ENCODE measurements at places on chromosomes 6 and 20.
A peak's percentile ranks its signal among the peaks of the same experiment; 100 is the strongest.

DNA sequence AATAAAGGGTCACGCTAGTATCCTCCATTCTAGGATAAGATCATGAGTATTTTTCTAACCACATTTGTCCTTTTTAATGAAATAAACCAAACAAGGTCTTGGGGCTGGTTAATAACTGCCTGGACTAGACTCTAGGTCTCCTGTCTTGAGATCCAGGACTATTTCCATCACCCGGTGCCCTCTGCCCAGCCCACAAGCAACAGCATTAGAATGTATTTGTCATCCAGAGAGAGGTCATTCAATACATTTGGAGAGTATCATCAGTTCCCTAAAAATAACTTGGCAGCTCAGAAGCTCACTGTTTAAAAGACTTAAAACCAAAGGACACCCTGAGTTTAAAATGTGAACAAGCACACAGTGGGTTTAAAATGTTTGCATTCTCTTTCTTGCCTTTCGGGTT is 4.4 kb upstream of the RBM24 start:
- no peak for DNase-seq
- no peak overlapping the region for H3K27ac ChIP-seq
- H3K4me3 ChIP-seq: no peak overlapping the region
- peaks cover 8% of the 10 kb centered on the region for H3K4me1 ChIP-seq

DNA sequence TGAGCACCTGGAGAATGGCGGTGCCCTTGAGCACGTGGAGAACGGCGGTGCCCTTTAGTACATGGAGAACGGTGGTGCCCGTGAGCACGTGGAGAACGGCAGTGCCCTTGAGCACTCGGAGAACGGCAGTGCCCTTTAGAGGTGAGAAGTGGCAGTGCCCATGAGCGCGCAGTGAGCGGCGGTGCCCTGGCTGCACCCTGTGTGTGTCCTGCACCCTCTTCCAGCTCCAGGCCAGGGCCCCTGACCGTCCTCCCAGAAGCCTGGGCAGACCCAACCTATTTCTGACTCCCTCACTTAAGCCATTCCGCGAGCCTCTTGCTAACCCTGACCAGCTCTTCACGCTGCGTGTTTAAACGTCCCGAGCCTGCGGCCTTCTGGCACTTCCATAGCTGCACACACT is 151.3 kb downstream of the DLL1 start:
- no peak for DNase-seq
- H3K4me1 ChIP-seq: peaks cover 2% of the 10 kb centered on the region
- no peaks in the 10 kb centered on the region for H3K27me3 ChIP-seq

DNA sequence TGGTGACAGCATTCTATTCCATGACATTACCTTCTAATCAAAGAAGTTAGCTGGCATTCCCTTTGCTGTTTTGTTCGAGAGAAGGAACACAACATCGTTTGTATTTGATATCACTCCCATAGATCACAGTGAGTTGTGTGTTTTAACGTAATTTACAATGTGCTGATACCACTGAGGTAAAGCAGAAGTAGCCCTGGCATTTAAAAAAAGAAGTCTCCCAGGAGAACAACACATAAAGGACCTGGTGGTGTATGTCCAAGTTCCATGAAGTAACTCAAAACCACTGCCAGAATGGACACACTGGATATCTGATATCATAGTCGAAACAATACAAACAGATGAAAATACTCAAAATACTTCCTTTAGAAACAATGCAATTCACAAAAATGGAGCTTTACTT is 351.7 kb downstream of the RNGTT start:
- H3K27me3 ChIP-seq: no peaks in the 10 kb centered on the region
- no peak overlapping the region for H3K27ac ChIP-seq
- no peaks in the 10 kb centered on the region for H3K4me1 ChIP-seq
- no peak for DNase-seq
- peaks cover 44% of the 10 kb centered on the region for H3K36me3 ChIP-seq

GRCh38 chr6:110039981-110040383 is 61.9 kb downstream of the GPR6 start:
- H3K27me3 ChIP-seq: no peaks in the 10 kb centered on the region
- H3K27ac ChIP-seq: peak overlapping the region; percentile 97
- no peaks in the 10 kb centered on the region for H3K36me3 ChIP-seq
- peak; percentile 45 for DNase-seq
- peak overlapping the region; percentile 87 for H3K4me3 ChIP-seq

GRCh38 chr6:139595183-139595582 is 220.7 kb upstream of the CITED2 start:
- H3K27me3 ChIP-seq: peaks cover 26% of the 10 kb centered on the region
- no peaks in the 10 kb centered on the region for H3K36me3 ChIP-seq
- H3K4me3 ChIP-seq: no peak overlapping the region
- H3K27ac ChIP-seq: no peak overlapping the region
- peaks cover 4% of the 10 kb centered on the region for H3K4me1 ChIP-seq
- no peak for DNase-seq

DNA sequence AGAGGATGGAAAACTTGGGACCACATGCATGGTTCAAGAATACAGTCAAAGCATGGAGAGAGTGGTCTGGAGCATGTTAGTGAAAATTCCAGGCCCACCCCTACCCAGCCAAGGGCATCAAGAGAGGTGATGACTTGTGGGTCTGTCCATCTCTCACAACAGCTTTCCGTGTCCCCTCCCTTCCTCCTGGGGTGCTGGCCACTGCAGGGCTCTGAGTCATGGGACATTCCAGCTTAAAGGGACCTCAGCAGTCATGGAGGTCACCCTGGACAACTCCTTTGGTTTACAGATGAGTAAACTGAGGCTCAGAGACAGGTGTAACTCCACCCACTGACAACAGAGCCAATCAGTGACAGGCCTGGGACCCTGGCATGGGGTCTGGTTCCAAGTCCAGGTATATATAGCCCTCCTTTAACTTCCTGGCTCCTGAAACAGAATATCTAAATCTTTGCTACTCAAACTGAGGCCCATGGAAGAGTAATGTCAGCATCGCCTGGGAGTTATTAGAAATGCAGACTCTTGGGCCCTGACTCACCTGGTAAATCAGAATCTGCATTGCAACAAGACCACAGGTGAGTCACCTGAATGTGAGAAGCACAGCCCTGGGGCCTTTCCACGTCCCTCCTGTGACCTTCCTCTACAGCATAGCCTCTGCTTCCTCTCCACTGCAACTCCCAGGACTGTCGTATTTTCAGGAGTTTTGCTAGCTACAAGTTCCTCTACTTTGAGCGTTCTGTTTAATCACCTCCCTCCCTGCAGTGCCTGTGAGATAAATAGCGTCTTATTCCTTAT is 170.2 kb downstream of the ZDHHC14 start:
- H3K36me3 ChIP-seq: peaks cover 13% of the 10 kb centered on the region
- no peak overlapping the region for H3K27ac ChIP-seq
- peaks cover 12% of the 10 kb centered on the region for H3K27me3 ChIP-seq
- H3K4me3 ChIP-seq: no peak overlapping the region

- H3K4me3 ChIP-seq: no peak overlapping the region
- peaks cover 25% of the 10 kb centered on the region for H3K36me3 ChIP-seq
- H3K27me3 ChIP-seq: no peaks in the 10 kb centered on the region
- H3K4me1 ChIP-seq: no peaks in the 10 kb centered on the region
Measured at GRCh38 chr20:35199740-35200139, 26.8 kb upstream of the MMP24 start.

DNA sequence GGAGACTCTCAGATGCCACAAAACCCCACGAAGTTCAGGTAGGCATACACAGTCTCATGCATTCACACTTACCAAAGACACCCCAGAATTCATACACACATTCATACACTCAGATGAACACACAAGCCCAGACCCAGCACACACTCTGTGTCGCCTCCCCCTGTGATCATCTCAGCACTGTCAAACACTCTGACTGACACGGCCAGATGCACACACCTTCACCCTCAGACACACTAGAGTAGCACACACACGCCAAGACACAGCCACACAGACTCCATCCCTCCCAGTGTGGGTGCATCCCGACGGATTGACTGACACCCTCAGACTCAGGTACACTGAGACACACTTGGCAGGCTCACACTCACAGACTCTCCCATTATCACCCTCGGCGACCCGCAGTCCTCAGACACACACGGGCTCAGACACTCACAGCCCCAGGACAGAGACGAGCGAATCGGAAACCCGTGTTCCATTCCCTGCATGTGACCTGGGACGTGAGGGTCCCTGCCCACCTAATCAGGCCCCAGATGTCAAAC is 872 bp upstream of the RIMS4 start:
- DNase-seq: no peak
- peaks cover 58% of the 10 kb centered on the region for H3K27me3 ChIP-seq
- peak overlapping the region; percentile 45 for H3K4me3 ChIP-seq
- H3K36me3 ChIP-seq: no peaks in the 10 kb centered on the region
- H3K27ac ChIP-seq: no peak overlapping the region

DNA sequence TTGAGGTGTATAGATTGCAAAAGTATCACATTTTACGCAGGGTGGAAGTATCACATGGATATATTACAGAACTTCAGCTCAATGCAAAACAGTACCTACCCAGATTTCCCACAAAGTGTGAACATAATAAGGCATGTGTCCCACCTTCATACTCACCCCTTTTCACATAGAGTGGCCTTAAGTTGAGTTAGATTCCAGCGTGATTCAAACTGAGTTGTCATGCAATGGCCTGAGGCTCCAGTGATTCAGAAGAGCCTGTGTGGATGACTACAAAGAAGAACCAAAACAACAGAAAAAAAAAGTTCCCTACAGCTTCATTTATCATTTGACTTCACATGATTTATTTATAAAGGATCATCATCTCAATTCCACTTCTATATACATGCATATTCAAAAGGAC is 309.7 kb downstream of the SLC35F1 start:
- H3K4me1 ChIP-seq: no peaks in the 10 kb centered on the region
- no peak overlapping the region for H3K27ac ChIP-seq
- peaks cover 4% of the 10 kb centered on the region for H3K27me3 ChIP-seq
- no peak for DNase-seq
- H3K4me3 ChIP-seq: no peak overlapping the region
- no peaks in the 10 kb centered on the region for H3K36me3 ChIP-seq

- H3K27ac ChIP-seq: no peak overlapping the region
- peaks cover 26% of the 10 kb centered on the region for H3K27me3 ChIP-seq
- H3K36me3 ChIP-seq: no peaks in the 10 kb centered on the region
- no peak for DNase-seq
Measured at GRCh38 chr20:50445354-50446151, 64.6 kb upstream of the PTPN1 start.

GRCh38 chr20:32505723-32506473 is 79.2 kb downstream of the NOL4L start:
- H3K4me1 ChIP-seq: peaks cover 61% of the 10 kb centered on the region
- H3K4me3 ChIP-seq: no peak overlapping the region
- peaks cover 26% of the 10 kb centered on the region for H3K36me3 ChIP-seq

DNA sequence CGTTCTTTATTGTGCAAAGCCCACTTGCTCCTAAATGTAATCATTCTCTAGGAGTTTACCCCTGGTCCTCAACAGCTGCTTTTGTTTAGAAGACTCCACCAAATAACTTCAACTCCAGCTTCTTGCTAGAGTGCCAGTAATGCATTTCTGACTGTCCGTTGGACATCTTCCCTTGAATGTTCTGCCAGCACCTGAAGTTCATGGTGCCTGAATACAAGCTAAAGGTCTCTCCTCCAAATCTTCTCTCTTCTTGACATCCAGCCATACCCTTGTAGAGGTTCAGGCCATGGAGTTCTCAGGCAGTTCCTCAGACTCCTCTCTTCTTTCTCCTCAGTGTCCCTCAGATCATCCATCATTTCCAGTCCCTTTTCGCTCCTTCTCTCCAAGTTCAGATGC is 21.7 kb downstream of the PHACTR2 start:
- no peaks in the 10 kb centered on the region for H3K36me3 ChIP-seq
- DNase-seq: no peak
- no peak overlapping the region for H3K4me3 ChIP-seq
- H3K4me1 ChIP-seq: peaks cover 13% of the 10 kb centered on the region
- H3K27ac ChIP-seq: no peak overlapping the region

- H3K27me3 ChIP-seq: peaks cover 32% of the 10 kb centered on the region
- H3K36me3 ChIP-seq: no peaks in the 10 kb centered on the region
- DNase-seq: no peak
- H3K4me1 ChIP-seq: no peaks in the 10 kb centered on the region
Measured at GRCh38 chr6:46472243-46472642, 19.0 kb downstream of the RCAN2 start.

- H3K4me3 ChIP-seq: no peak overlapping the region
- no peaks in the 10 kb centered on the region for H3K36me3 ChIP-seq
- no peak for DNase-seq
- H3K27ac ChIP-seq: no peak overlapping the region
- H3K4me1 ChIP-seq: no peaks in the 10 kb centered on the region
- H3K27me3 ChIP-seq: no peaks in the 10 kb centered on the region
Measured at GRCh38 chr20:64207641-64208590, 43.7 kb downstream of the MYT1 start.

DNA sequence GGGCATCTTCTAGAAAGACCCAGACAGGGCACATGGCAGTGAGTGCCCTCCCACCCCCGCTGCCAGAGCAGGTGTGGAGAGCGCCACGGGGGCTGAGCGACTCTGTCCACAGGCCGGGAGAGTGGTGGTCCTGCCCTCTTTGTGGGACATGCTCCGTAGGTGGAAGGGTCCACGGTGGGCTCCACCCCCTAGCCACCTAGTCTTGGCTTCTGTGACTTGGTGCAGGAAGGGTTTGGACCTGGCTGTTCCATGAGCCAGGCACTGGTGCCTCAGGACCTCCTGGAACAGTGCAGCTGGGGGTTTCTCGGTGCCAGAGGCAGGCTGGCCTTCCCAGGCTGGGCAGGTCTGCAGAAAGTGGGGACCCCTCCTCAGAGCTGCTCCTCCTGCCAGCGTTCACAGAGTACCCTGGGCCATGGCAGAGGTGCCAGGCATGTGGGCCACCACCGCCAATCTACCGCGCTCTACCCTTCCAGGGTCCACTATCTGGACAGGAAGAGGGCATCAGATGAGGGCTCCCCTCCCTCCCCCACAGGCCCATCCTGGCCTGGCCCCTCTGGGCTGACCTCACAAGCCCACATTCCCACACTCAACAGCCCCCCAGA is 23.0 kb downstream of the SLCO4A1 start:
- no peak overlapping the region for H3K4me3 ChIP-seq
- peaks cover 9% of the 10 kb centered on the region for H3K36me3 ChIP-seq
- no peak overlapping the region for H3K27ac ChIP-seq
- H3K4me1 ChIP-seq: peaks cover 7% of the 10 kb centered on the region

GRCh38 chr6:104640150-104640700 is 219.5 kb downstream of the HACE1 start:
- H3K4me1 ChIP-seq: peaks cover 4% of the 10 kb centered on the region
- no peak overlapping the region for H3K27ac ChIP-seq
- H3K36me3 ChIP-seq: no peaks in the 10 kb centered on the region
- no peaks in the 10 kb centered on the region for H3K27me3 ChIP-seq
- no peak for DNase-seq

DNA sequence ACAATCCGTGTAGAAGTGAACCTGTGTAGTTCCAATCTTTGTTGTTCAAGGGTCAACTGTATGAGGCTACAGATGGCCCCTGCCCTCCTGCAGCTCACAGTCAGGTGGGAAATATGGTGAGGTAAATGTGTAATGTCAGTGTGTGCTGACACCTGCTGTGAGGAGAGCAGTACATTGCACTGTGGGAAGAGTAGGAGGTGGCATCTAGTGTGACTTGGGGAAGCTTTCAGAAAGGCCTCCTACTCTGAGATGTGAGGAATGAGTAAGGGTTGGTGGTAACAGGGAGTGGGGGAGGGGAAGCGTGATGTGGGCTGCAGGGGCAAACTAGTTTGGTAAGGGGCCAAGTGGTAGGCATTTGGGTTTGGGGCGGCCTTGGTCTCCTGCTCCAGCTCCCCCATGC is 188.8 kb downstream of the FARS2 start:
- H3K36me3 ChIP-seq: peaks cover 5% of the 10 kb centered on the region
- DNase-seq: no peak
- H3K4me3 ChIP-seq: no peak overlapping the region
- peaks cover 9% of the 10 kb centered on the region for H3K4me1 ChIP-seq

Measured in activated naive CD8-positive, alpha-beta T cell treated with anti-CD3 and anti-CD28 coated beads for 36 hours (primary cell).